ENCODE measurements at places on chromosomes 7 and 10. TPM values are rescaled to one million over a fixed set of nuclear protein-coding genes. Genes with fewer than 3 reads are reported as not detected.

Gene NODAL
- not detected for total RNA-seq

Gene DNAJC1
- 59.5 TPM for total RNA-seq

Gene STYXL1
- total RNA-seq = 27.3 TPM

Gene GRK5
- 12.6 TPM for total RNA-seq

Gene OR2A5
- total RNA-seq = not detected

Gene AKR1E2
- total RNA-seq = 14.2 TPM

Gene CHAT
- total RNA-seq = not detected

Gene WNT8B
- total RNA-seq = 0.28 TPM

Gene STK31
- total RNA-seq = not detected

Gene TBX20
- total RNA-seq = not detected

GRCh38 chr10:94353336-94353735, 9.4 kb downstream of the NOC3L start:
- H3K4me3 ChIP-seq = no peak overlapping the region
- H3K4me1 ChIP-seq = no peaks in the 10 kb centered on the region
- H3K27me3 ChIP-seq = no peaks in the 10 kb centered on the region
- H3K36me3 ChIP-seq = peaks cover 3% of the 10 kb centered on the region

GRCh38 chr7:20456701-20457100, 126.0 kb downstream of the ITGB8 start:
- H3K36me3 ChIP-seq = no peaks in the 10 kb centered on the region
- H3K27ac ChIP-seq = no peak overlapping the region
- no peaks in the 10 kb centered on the region for H3K27me3 ChIP-seq
- DNase-seq = no peak
- no peaks in the 10 kb centered on the region for H3K4me1 ChIP-seq
- no peak overlapping the region for H3K4me3 ChIP-seq

- no peak overlapping the region for H3K4me3 ChIP-seq
- no peak for DNase-seq
- H3K4me1 ChIP-seq = peaks cover 10% of the 10 kb centered on the region
- H3K27ac ChIP-seq = no peak overlapping the region
- no peaks in the 10 kb centered on the region for H3K27me3 ChIP-seq
- no peaks in the 10 kb centered on the region for H3K36me3 ChIP-seq
Observed at GRCh38 chr10:100183481-100183880, 2.3 kb downstream of the ERLIN1 start.

GRCh38 chr10:124239134-124239533, 145.7 kb upstream of the CHST15 start:
- no peaks in the 10 kb centered on the region for H3K4me1 ChIP-seq
- no peaks in the 10 kb centered on the region for H3K27me3 ChIP-seq
- H3K4me3 ChIP-seq = no peak overlapping the region

DNA sequence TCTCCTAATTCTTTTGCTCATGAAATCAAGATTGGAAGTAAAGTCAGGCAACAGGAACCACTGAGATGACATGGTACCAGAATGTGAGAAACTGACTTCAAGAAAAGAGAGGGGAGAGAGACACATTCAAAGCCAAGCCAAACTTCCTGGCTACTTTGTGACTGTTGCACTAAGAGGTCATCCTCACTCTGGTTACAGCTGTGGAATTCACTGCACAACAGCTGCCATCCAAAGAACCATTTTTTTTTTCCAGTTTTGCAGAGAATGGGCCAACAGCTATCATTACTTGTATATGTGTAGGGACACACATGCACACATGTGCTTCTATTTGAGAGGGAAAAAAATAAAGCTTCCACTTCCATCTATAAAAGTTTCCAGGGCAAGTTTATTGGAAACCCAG, 203.5 kb downstream of the GLI3 start:
- no peaks in the 10 kb centered on the region for H3K4me1 ChIP-seq
- H3K27ac ChIP-seq = no peak overlapping the region
- H3K4me3 ChIP-seq = no peak overlapping the region

DNA sequence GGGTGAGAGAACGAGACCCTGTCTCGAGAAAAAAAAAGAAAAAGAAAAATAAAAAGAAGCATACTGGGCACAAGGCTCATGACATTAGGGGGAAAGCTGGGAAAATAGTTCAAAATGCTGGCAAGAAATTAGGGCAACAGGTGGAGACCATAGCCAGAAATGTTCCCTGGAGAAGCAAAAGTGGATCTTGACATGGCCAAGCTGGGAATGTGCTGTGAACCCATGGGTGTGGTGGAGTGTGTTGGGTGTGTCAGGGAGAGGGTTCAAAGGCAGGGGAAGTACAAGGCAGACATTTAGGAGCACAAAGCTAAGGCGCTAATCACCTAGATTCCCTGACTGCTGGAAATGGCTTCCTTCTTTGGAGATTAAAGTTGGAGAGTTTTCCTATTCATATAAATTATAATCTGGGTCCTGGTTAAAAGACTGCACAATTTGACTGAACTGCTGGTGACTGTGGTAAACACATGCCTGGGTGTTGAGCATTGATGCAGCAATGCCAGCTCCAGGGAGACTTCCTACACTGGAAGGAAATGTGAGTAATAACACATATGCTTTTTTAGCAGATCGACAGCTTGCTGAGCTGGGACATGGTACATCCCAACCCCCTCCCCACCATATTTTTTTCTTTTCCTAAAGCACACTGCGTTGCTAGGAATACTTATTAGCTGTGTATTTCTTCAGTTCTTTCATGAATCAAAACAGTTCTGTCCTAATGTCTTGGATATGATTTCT, 70.1 kb upstream of the ARHGAP21 start:
- H3K36me3 ChIP-seq = no peaks in the 10 kb centered on the region
- no peak overlapping the region for H3K4me3 ChIP-seq
- H3K4me1 ChIP-seq = no peaks in the 10 kb centered on the region
- no peak overlapping the region for H3K27ac ChIP-seq

GRCh38 chr7:27438881-27439589, 196.4 kb downstream of the EVX1 start:
- H3K27me3 ChIP-seq = no peaks in the 10 kb centered on the region
- no peak overlapping the region for H3K4me3 ChIP-seq
- no peaks in the 10 kb centered on the region for H3K4me1 ChIP-seq
- H3K27ac ChIP-seq = no peak overlapping the region
- DNase-seq = no peak

DNA sequence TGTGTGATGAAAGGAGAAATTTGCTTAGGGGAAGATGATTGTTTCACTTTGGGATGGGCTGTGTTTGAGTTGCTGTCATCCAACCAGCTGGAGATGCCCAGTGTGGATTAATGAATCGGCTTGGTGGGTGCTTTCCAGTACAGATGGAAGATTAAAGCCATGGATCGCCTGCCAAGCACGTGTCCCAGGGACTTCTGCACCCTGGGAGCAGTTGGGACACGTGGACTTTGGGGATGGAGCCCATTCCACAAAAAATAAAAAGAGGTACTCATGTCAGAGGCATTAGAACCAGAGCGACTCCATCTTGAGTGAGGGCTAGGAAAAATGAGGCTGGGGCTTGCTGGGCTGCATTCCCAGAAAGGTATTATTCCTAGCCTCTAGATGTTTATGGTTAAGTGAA, 29.3 kb upstream of the PRLHR start:
- no peak overlapping the region for H3K4me3 ChIP-seq
- H3K27ac ChIP-seq = peak overlapping the region; percentile 87
- H3K36me3 ChIP-seq = no peaks in the 10 kb centered on the region
- no peaks in the 10 kb centered on the region for H3K27me3 ChIP-seq

GRCh38 chr10:29009464-29009863, 279.4 kb upstream of the LYZL1 start:
- no peak overlapping the region for H3K4me3 ChIP-seq
- no peaks in the 10 kb centered on the region for H3K36me3 ChIP-seq
- no peak overlapping the region for H3K27ac ChIP-seq
- no peaks in the 10 kb centered on the region for H3K27me3 ChIP-seq
- no peaks in the 10 kb centered on the region for H3K4me1 ChIP-seq

GRCh38 chr7:107725138-107725740, 18.7 kb upstream of the CBLL1 start:
- no peak overlapping the region for H3K27ac ChIP-seq
- H3K4me3 ChIP-seq = no peak overlapping the region
- H3K36me3 ChIP-seq = no peaks in the 10 kb centered on the region
- H3K27me3 ChIP-seq = no peaks in the 10 kb centered on the region
- DNase-seq = peak; percentile 25
- H3K4me1 ChIP-seq = no peaks in the 10 kb centered on the region

DNA sequence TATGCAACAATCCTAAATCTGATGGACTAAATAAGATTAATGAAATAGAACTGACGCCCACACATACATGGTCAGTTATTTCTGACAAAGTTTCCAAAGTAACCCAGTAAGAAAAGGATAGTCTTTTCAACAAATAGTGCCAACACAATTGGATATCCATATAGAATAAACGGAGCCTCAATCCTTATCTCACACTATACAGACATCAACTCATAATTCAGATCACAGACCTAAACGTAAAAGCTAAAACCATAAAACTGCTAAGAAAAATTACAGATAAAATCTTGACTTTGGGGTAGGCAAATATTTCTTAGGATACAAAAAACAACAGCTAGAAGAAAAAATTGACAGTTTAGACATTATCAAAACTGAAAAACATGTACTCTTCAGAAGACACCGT, 8.5 kb downstream of the CACUL1 start:
- H3K36me3 ChIP-seq = no peaks in the 10 kb centered on the region
- H3K27ac ChIP-seq = peak overlapping the region; percentile 18
- H3K4me1 ChIP-seq = peaks cover 3% of the 10 kb centered on the region
- DNase-seq = no peak

GRCh38 chr10:5434017-5434753, 21.8 kb downstream of the NET1 start:
- H3K36me3 ChIP-seq = no peaks in the 10 kb centered on the region
- no peak overlapping the region for H3K4me3 ChIP-seq
- H3K4me1 ChIP-seq = no peaks in the 10 kb centered on the region
- no peak overlapping the region for H3K27ac ChIP-seq
- no peaks in the 10 kb centered on the region for H3K27me3 ChIP-seq

- DNase-seq = no peak
- H3K27me3 ChIP-seq = no peaks in the 10 kb centered on the region
- H3K4me1 ChIP-seq = no peaks in the 10 kb centered on the region
Observed at GRCh38 chr7:54917613-54918391, 101.0 kb upstream of the EGFR start.

GRCh38 chr10:17682236-17682946, 38.4 kb downstream of the STAM start:
- no peak overlapping the region for H3K27ac ChIP-seq
- no peaks in the 10 kb centered on the region for H3K27me3 ChIP-seq
- H3K36me3 ChIP-seq = no peaks in the 10 kb centered on the region

DNA sequence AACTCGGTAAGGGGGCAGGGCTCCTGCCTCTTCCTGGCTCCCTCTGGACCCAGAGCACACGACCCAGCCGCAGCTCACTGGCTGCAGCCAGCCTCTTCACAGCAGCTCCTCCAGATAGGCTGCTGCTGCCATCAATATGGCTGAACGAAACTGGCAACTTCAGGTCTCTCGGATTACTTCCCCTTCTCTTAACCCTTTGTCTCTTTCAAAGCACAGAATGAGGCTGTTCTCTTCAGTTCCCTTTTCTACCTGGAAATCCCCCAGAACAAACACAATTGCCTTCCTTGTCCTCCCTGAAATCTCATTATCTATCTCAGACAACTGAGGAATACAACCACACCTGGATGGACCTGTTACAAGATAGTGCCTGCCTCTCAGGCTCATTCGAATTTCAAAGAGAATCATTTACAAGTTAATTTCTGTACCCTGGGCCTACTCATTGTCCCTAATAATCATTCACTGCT, 193.4 kb upstream of the MBL2 start:
- H3K4me1 ChIP-seq = no peaks in the 10 kb centered on the region
- H3K4me3 ChIP-seq = no peak overlapping the region
- H3K27ac ChIP-seq = no peak overlapping the region
- H3K36me3 ChIP-seq = no peaks in the 10 kb centered on the region
- DNase-seq = no peak

GRCh38 chr10:48459270-48460150, 145.4 kb downstream of the ARHGAP22 start:
- H3K27ac ChIP-seq = no peak overlapping the region
- no peaks in the 10 kb centered on the region for H3K36me3 ChIP-seq
- H3K4me3 ChIP-seq = no peak overlapping the region
- H3K27me3 ChIP-seq = no peaks in the 10 kb centered on the region

DNA sequence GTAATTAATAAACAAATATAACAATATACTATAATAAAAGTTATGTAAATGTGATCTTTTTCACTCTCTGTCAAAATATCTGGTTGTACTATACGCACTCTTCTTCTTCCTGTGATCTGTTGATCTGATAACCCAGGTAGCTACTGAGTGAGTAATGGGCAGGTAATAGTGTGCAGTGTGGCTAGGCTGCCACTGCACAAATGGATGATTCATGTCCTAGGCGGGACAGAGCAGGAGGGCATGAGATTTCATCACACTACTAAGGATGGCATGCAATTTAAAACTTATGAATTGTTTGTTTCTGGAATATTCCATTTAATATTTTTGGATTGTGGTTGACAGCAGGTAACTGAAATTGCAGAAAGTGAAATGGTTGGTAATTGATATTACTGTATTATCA, 44.5 kb downstream of the TAS2R16 start:
- H3K27me3 ChIP-seq = no peaks in the 10 kb centered on the region
- no peak for DNase-seq
- H3K27ac ChIP-seq = no peak overlapping the region
- H3K4me1 ChIP-seq = no peaks in the 10 kb centered on the region
- H3K4me3 ChIP-seq = no peak overlapping the region

DNA sequence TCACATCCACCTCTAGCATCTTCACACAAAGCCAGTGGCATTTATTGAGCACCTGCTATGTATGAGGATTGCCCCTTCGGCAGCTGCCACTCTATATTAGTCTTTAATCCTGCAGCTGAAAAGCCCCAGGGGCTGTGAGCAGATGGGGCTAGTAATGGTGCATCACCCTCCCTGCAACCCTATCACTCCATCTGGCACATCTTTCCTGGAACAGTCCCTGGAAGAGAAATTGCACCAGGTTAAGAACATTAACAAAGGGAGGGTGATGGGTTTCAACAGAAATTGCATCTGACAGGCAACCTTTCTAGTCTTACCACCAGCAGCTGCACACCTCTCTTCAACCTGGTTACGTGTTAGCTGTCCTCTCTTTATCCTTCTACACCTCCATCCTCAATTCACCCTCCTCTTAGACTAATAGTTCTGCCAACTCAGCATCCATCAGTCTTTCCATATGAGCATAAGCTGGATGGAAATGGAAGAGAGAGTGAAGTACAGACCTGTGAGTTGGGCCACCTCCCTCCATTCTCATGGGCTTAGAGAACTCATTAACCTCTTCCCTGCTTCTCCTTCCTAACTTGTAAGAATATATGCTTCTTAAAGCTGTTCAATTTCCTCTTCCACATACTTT, 168.6 kb upstream of the NEBL start:
- DNase-seq = no peak
- H3K27ac ChIP-seq = no peak overlapping the region
- no peak overlapping the region for H3K4me3 ChIP-seq
- no peaks in the 10 kb centered on the region for H3K27me3 ChIP-seq

All from uterus (tissue), 4 donors.